AG10803 (cell line): ENCODE measurements at places on chromosomes 13 and 19.

DNA sequence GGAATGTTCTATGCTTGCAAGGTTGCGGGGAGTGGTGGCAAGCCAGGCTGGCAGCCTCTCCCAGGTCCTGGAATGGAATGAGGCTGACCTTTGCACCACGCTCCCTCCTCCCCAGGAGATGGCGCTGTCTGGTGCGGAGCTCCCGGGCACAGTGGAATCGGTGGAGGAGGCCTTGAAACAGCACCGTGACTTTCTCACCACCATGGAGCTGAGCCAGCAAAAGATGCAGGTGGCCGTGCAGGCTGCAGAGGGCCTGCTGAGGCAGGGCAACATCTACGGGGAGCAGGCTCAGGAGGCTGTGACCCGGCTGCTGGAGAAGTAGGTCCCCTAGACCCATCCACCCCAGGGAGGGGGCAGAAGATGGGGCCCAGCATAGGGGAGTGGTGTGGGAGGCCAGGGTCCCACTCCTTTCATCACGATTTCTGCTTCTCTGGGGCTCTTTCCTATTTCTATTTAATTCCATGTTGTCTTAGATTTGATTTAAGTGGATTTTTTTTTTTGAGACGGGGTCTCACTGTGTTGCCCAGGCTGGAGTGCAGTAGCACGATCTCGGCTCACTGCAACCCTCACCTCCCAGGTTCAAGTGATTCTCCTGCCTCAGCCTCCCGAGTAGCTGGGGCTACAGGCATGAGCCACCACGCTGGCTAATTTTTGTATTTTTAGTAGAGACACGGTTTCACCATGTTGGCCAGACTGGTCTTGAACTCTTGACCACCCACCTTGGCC lies 53.2 kb upstream of the SHKBP1 start:
- DNase-seq = peak; percentile 49

DNA sequence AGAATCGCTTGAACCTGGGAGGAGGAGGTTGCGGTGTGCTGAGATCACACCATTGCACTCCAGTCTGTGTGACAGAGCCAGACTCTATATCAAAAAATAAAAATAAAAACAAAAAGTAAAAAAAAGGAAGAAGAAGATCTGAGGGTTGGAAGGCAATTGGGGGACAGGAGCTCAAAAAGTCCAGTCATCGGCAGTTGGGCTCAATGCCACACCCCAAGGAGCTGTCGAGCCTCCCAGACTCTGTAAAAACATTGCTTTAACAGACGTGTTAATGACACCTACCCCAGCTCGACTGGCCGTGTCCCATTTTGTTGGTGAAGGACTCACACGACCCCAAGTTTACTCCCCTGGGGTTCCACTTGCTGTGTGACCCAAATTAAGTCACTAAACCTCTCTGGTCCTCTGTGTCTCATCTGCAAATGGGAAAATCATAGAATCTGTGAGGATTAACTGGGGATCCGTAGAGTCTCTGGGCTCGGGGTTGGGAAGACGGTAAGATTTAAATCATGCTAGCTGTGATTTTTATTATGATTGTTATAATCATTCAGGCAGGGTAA lies 7.0 kb downstream of the GNA15 start:
- DNase-seq = no peak

DNA sequence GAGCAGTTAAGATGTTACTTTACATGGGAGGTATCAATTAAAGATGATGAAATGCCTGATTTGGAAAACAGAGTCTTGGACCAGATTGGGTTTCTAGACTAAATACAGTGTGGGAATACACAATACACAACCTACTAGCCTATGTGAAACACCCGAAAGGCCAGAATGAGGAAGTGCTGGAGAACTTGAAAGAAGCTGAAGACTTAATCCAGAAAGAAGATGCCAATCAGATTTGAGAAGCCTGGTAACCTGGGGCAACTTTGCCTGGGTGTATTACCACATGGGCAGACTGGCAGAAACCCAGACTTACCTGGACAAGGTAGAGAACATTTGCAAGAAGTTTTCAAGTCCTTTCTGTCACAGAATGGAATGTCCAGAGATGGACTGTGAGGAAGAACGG lies 43.2 kb downstream of the N4BP2L1 start:
- no peak for DNase-seq

- no peak for DNase-seq
These were observed 129.3 kb downstream of the ENOX1 start for GRCh38 chr13:43657485-43657884.

DNA sequence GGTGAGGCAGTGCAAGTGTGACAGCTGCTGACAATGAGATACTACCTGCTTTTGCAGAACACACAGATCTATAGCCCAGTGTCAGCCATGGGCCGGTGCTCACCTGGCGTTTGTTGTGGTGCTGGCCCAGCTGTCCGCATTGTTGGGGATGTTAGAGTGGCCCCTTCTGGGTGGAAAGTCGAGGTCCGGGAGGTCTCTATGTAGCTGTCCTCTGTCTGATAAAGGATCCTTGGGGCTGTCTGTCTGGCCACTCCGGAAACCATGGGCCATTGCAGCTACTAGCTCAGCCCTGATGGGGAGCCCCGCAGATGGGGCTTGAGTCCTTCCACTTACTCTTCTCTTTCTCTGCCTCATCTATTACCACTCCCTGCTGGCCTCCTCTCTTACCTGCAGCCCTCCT lies 181.5 kb upstream of the TSHZ3 start:
- no peak for DNase-seq

DNA sequence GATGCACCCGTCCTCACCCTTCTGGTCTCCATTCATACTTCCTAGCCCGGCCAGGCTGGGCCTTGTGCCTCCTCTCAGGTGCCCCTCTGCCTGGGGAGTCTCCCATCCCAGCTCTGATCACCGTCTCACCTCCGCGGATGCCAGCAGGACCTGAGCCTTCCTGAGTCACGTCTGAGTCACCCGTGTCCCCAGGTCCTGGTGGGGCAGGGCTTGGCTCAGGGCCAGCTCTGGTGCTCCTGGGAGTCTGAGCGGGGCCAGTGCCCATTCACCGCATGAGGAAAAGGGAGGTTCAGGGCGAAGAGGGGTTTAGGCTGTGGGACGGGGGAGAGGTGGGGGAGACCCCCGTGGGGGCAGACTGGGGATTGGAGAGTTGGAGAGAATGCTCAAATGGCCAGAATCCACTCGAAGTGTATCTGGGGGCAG lies 593 bp downstream of the ATP8B3 start:
- peak; percentile 41 for DNase-seq

DNA sequence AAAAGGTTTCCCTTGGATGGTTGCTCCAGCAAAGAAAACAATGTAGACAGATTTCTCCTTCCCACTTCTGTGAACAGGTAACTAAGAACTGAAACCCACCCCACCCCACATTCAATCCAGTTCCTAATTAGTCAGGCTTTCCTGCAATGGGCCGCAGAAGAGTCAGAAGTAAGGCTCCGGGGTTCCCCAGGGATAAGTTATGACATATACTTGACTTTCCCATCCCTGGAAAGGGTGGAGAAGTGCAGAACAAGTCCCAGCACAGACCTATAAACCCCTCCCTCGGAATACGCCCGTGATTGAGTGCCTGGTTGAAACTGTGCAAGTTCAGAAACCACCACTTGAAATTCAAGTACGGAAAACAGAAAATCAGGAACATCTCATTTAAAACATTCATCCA lies 24.9 kb downstream of the RCBTB2 start:
- DNase-seq = no peak

- DNase-seq = no peak
These were observed 11.2 kb downstream of the LGALS4 start for GRCh38 chr19:38801359-38802095.

DNA sequence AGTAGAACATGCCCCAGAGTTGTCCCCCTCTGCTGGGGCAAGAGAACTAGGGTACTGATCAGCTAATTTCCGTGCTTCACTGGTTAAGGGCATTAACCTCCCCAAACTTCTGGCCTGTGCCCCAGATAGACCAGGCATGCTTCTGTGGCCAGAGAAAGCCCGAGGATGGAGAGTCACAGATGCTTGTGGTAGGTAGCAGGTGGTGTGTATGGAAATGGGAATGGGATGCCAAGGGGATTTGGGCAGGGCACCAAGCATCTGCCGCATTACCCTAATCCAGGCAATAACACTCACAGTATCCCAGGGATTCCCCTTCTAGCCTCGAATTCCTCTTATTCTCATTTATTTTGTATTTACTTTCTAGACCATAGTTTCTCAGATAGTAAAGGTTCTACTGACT lies 124.8 kb upstream of the KLF12 start:
- no peak for DNase-seq

- DNase-seq = no peak
These were observed 68.5 kb upstream of the GTF3A start for GRCh38 chr13:27355894-27356293.

DNA sequence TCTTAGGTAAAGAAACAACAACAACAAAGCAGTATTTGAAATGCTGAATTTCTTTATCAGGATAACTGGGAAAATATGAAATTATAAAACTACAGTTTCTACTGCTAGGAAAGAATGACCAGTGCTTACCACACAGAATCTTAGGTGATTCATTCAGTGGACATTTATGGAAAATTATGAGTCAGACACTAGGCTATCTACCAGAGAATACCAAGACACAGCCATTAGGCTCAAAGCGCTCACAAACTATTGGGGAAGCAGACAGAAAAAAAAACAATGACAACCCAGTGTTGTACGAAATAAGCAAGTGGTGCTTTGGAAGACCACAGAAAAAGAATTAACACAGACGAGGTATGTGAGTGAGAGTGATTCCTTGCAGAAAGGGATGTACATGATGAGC lies 1019.5 kb downstream of the PCDH9 start:
- DNase-seq = peak; percentile 69

DNA sequence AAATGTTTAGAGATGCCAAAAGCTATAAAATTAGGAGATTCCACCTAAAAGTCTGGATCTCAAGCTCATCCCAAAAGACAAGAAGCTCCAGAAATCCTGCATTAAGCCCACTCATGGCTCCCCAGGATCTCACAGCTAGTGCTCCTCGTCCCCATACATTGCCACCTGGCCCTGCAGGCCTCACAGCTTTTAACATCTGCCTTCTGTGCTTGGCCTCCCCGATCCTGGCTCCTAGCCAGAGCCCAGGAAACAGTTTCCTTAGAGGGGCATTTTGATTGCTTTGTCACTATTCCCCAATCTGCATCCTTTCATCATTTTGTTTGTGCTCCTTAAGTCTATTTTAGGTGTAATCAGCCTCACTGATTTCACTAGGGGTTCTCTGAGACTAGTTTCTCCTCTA lies 14.5 kb upstream of the DCT start:
- DNase-seq = no peak

DNA sequence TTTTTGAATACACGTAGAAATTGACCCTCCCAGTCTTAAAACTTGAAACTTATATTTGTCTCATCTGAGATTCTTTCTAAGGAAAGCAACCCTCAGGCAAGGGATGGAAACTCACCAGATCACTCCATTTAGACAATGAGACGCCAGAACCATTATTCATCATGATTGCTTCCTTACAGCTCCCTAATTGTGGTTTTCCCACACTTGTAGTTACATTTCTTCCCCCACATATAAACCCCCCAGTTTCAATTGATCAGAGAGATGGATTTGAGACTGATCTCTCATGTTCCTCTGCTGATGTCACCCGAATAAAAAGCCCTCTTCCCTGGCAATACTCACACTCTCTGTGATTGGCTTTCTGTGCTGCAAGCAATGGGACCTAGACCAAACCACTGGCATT lies 197.9 kb upstream of the STARD13 start:
- DNase-seq = peak; percentile 36

DNA sequence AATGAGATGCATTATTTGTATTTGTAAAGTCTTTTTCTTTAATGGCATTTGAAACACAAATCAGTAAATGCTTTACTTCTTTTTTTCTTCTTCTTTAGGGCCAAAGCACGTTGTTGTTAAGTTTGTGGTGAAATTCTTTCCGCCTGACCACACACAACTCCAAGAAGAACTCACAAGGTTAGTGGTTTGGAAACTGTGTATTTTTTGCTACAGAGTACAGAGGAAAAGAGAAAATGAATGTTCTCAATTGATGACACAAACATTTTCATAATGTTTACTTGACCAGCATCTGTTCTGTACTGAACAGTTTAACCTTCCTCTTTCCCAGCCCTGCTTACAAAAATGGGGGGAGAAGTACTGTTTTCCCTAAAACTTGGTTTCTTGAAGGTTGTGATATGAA lies 190.9 kb upstream of the RNF113B start:
- DNase-seq = peak; percentile 94

DNA sequence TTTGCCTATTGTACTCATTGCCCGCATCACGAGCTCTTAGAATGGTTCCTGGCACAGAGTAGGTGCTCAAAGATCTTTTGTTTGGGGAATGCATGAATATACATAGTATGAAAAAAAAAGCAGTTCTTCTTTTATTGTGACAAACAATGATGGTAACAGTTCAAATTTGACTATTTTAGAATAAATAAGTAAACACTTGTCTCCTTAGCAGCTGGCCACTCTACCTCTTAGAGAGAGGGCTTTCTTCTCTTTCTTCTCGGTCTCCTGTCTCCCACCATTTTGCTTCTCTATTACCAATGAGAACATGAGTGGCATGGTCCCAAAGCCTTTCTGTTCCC lies 639 bp upstream of the SLAIN1 start:
- DNase-seq = no peak

DNA sequence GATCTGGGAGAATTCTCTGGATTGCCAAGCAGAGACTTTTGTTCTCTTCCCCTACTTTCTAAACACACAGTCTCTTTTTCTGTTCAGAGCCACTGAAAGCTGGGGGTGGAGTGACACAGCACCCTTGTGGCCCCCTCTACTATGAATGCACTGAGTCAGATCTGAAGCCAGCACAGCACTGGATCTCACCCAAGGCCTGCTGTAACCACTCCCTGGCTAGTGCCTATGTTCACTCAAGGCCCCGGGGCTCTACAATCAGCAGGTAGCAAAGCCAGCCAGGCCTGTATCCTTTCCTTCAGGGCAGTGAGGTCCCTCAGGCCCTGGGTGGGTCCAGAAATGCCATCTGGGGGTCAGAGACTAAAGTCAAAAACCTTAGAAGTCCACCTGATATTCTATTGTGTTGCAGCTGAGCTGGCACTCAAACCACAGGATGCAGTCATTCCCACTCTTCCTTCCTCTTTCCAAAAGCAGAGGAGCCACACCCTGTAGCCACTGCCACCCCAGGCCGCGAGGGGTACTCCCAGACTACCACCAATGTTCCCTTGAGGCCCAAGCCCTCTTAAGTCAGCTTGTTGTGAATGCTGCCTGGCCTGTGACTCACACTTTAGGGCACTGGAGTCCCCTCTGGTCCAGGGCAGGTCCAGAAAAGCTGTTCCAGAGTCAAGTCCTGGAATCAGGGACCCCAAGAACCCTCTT lies 110.1 kb upstream of the RXFP2 start:
- peak; percentile 45 for DNase-seq

DNA sequence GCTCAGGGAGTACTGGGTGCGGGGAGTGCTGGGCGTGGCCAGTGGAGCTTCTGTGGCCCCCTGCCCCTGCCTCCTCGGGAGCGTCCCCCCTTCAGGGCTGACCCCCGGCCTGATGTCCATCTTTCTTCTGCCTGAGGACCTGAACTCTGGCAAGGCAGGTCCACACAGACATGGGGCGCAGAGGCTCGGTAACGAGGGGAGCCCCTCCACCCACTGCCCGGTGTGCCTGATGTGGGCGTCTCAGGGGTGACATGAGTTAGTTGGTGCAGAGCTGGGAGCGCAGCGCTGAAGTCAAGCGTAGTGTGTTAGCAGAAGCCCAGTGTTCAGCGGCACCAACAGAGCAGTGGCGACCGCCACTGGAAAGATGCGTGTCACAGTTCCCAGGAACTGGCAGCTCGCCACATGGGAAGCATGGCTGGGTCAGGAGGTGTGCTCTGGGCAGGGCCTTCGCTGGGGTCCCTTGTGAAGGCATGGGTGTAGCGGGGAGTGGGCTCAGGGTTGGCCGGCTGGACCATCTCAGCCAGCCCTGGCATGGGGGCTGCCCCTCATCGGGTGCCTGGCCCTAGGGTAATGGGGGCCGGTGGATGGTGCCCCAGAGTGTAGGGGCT lies 11.5 kb downstream of the THOP1 start:
- no peak for DNase-seq
